ENCODE measurements at places on chromosomes 6 and 20.

DNA sequence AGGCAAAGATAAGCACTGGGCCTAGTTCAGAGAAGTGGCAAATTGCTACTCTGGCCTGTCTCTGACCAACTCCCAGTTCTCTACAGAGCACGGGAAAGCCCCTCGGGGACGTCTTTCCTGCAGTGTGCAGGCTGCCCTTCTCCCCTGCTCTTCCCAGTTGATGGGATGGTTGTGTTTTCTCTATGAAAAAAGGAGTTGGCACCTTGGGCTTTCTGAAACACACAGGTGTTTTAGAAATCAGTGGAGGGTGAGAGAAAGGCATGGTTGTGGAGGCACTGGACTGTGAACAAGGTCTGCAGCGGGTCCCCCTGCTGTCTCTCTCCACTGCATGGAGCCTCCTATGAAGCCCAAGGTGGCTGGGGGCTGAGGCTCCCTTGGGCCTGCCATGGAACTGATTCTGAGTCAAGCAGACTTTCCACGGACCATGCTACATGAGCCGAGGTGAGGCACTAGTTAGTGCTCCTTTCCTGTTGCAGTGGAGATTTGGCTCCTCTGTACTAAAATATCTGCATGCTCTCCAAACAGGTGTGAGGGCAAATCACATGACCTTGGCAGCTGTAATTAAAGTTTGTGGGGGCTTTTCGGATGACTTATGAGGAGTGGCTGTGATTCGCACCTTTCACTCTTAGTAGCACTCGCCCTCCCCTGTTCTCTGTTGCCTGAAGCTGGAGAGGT is 16.3 kb downstream of the GTSF1L start:
- DNase-seq = no peak

DNA sequence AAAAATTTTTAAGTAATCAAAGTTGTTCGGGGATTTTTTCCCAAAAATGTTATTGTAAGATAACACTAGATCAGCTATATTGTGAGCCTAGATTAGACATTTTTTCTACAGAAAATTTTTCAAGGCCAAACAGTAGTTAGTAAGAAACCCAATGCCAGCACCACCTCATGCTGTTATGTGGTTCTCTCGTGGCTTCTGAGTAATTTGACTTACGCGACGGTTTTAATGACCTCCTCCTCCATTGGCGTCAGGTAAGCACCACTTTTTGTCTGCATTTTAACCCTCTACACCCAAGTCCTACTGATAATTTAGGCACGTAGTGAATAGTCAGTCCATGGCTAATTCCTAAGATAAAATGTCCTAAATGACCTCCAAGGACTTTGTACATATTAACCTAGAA is 9.7 kb downstream of the RPS6KA2 start:
- DNase-seq = no peak

DNA sequence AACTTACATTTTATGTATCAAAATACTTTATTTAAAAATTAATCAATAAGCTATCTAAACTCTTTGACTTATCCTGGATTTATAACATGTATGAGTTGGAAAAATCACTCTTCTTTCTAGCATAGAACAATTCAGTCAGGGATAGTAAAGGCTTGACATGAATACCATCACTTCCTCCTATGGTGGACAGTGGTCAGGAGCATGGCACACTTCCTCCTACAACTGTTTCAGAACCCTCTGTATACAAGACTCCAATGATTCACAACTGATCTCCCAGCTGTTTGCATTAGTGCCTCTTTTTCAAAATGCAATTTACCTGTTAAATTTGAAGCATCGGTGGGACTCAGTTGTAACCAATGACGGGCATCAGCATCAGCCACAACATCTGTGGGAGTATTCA is 129.7 kb downstream of the RALGAPA2 start:
- DNase-seq = no peak

DNA sequence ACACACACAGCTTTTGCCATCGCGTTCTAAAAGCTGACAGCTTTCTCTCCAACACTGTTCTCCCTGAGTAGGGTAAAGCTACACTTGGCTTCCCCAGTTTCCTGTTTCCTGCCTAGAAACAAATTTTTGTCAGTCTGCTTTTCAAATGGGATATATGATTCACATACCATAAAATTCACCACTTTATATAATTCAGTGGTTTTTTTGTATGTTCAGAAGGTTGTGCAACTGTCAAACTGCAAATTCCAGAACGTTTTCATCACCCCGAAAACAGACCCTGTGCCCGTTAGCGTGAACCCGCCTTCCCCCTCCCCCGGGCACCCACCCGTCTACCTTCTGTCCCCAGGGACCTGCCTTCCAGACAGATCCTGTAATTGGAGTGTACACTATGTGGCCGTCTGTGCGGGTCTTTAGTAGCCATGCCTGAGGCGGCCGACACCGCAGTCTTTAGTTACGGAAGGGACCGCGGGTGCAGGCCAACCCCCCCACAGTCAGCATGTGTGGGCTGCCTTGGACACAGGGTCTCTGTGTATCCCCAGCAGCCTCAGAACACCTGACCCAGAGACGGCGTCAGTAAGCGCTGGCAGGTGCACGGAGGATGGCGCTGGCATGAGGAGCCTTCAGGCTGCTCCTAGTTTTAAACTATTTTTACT is 16.6 kb downstream of the HRH3 start:
- no peak for DNase-seq

- no peak for DNase-seq
Observed at GRCh38 chr6:134525190-134525868, 207.4 kb upstream of the SGK1 start.

- no peak for DNase-seq
Observed at GRCh38 chr6:147285087-147285855, 81.1 kb downstream of the STXBP5 start.
